ENCODE measurements at places on chromosomes 11 and 22.

DNA sequence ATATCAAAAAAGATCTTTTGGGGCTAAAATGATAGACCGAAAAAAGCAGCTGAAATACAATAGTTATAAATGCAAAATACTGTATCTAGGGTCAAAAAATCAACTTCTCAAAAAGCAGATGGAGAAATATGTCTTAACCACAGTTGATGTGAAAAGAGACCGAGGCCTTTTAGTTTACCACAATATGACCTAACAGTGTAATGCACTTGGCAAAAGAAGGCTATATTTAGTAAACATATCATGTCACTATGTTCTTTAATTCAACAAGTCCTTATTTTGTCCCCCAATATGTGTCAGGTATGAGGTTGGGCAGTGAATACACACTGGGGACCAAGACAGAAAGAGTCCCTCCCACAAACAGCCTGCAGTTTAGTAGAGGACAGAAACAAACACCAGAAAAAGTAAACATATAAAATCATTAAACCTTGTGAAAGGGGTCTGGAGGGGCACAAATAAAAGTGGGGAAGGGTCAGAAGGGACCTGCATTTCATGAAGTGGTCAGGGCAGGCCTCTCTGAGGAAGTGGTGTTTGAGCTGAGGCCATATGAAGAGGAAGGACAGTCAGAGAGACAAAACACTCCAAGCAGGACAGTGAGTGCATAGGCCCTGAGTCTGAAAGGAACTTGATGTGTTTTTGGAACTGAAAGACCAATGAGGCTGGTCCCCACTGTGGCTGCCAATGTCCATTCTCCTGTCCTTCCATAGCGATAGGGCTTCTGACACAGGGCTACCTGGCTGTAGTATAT lies 53.4 kb downstream of the LIF start:
- no peak for DNase-seq

DNA sequence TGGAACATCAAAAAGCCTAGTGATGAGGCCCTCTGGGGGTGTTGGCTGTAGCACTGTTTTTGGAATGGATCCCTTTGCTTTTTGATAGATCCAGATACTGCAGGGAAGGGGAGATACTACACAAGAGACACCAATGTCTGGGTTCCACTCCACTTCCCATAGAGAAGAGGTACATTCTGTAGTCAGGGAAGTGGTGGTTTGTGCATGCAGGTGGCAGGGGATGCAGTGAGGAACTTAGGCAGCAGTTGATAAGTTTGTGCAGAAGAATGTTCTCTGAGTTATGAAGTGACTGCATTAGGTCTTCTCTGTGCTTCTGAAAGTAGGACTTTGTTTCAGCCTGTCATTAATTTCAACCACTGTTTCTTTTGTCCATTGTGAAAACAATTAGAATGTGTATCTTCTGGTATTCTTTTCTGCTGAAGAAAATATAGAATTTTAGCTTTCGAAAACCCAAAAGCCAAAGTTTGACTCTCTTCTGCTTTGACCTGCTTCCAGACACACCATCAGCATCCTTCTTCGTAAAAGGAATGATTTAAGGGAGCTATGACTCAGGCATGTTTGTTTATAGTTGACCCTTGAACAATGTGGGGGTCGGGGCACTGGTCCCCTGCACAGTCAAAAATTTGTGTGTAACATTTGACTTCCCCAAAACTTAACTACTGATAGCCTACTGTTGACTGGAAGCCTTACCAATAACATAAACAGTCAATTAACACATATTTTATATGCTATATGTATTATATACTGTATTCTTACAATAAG lies 25.6 kb downstream of the PANX1 start:
- DNase-seq = no peak

GRCh38 chr11:105548359-105548758 lies 61.5 kb upstream of the GRIA4 start:
- DNase-seq = no peak

GRCh38 chr11:63405114-63405513 lies 35.5 kb downstream of the SLC22A9 start:
- DNase-seq = no peak

GRCh38 chr11:110505528-110506284 lies 76.0 kb downstream of the FDX1 start:
- DNase-seq = no peak

- no peak for DNase-seq
Observed at GRCh38 chr11:58739725-58740430, 8.1 kb upstream of the GLYAT start.

DNA sequence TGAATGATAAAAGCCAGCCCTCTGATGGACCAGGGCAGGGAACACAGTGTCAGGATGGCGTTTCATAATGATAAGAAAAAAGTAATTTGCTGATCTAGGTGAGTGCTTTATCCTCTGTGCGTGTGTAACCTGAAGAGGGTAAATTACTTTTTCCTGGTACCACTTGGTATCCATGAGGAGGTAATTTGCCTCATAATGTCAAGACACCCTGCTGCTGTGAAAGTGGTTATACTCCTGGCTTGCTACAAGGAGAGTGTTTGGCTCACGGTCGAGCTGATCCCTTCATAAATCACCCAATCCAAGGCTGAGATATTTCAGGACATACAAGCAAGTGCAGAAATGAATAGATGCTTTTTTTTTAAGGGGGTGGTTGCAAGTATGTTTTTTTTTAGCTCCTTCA lies 207.2 kb upstream of the PGR start:
- DNase-seq = no peak

DNA sequence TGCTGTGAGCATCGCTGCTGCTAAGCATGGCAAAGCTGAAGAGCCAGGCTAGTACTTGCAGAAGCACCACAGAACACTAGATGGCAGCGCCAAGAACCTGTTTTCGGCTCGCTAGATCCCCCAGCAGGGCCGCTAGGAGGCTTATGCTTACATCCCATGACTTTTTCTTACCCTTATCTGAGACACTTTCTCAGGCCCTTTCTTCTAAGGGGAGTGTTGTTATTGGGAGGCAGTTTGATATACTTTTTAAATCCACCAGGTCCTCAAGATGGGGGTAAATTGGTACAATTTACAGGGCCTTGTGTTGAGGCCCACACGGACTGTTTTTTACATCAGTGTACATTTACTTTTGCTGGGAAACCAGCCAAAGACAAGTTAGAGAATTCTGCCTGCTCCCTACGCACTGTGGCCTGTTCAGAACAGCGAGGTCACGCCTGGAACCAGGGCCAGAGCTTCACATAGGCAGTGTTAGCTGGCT lies 4.0 kb downstream of the TRIM6 start:
- peak; percentile 86 for DNase-seq

DNA sequence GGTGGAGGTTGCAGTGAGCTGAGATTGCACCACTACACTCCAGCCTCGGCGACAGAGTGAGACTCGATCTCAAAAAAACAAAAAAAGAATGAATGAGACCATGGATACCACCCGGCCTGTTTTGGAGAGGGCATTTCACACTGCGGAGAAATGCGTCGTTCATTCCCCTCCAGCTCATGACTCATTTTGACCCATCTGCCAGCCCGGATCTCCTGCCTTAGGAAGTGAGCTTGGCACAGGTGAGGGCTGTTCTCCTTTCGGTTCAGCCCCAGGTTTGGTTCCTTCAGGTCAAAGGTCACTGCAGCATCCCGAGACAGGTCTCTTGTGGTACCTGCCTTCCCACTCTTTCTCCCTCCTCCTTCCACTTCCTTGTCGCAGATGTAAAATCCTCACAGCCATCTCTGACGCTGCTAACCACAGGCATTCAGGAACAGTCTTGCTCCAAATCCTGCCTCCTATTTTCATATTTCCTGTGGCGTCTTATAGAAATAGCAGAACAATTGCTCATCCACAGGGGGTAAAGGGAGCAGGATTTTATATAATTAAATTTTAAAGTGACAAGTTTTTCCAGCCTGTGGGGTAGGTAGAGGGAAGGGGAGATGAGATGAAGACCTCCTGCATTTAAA lies 517.9 kb downstream of the NTM start:
- DNase-seq = no peak

DNA sequence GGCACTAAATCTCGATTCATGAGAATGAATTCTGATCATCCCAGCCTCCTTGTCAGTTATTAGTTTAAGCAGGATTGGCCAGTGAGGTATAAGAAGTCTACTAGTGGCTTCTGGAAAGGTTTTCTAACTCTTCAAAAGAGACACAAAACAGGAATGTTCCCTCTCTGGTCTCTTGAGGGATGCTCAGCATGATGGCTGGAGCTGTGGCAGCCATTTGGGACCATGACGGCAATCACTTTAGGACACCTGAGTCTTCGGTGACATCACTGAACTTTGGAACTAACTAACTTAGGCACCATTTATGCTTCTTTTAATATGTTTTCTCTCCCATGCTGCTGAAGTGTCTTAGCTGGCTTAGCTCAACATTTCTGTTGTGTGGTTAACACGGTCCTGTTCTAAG lies 20.2 kb upstream of the CRY2 start:
- DNase-seq = no peak

DNA sequence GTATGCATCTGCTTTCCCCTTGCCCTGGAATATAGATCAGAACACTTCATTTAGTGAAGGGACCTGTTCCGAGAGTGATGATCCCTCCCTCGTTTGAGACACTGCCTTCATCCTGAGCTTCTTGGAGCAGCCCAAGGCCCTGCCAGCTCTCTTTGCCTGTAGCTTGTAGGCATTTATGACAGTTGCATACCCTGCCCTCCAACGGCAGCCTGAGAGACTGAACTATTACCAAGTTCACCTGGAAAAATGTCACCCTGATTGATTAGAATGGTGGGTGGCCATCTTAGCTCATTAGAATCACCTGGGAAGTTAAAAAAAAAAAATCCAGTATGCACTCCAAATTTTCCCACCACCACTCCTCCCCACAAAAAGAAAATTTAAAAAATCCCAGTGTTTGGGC lies 1.5 kb downstream of the MICAL3 start:
- DNase-seq = no peak

DNA sequence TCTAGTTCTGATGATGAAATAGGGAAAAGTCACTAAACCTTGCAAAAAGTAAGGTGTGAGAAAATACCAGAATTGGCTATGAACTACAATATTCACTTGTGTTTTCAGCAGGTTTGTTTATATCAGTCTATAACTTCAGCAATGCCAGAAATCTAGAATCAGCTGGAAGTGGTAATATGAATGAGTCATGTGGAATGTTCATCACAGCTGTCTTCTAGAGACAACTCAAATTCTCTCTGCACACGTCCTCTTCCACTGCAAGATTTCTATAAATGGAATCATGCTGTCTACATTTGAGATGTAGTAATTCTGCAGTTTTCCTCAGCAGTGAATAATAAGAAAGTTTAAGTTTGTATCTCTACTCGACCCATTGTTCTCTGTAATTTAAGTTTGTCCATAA lies 89.9 kb downstream of the OR4A15 start:
- DNase-seq = no peak

- peak; percentile 84 for DNase-seq
Observed at GRCh38 chr11:117230286-117230961, 1.4 kb downstream of the PCSK7 start.

DNA sequence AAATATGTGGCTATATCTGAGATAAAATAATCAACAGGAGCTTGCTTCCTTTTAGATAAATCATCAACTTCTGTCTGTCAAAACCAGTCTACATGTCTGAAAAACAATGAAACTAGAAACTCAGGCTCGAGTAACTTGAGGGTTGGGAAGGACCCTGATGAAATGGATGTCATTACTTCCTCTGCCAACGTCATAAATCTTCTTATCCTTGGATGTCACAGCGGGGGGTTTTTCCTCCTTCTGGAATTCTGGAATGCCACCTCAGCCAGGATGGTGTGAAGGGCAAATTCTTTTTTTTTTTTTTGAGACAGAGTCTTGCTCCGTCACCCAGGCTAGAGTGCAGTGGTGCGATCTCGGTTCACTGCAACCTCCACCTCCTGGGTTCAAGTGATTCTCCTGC lies 13.4 kb downstream of the LGR4 start:
- no peak for DNase-seq

DNA sequence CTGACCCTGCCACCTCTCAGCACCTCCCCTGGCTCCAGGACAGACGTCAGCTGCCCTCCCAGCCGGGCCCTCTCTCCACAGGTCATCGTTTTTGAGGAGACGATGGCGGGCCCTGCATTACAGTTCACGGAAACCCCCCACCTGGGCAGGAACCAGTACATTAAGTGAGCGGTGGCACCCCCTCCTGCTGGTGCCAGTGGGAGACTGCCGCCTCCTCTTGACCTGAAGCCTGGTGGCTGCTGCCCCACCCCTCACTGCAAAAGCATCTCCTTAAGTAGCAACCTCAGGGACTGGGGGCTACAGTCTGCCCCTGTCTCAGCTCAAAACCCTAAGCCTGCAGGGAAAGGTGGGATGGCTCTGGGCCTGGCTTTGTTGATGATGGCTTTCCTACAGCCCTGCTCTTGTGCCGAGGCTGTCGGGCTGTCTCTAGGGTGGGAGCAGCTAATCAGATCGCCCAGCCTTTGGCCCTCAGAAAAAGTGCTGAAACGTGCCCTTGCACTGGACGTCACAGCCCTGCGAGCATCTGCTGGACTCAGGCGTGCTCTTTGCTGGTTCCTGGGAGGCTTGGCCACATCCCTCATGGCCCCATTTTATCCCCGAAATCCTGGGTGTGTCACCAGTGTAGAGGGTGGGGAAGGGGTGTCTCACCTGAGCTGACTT lies 37.0 kb downstream of the B3GAT1 start:
- DNase-seq = no peak

GRCh38 chr11:45332276-45332934 lies 46.3 kb upstream of the SYT13 start:
- DNase-seq = peak; percentile 74

- no peak for DNase-seq
Observed at GRCh38 chr22:42717197-42717928, 3.3 kb downstream of the A4GALT start.

GRCh38 chr11:130477586-130478203 lies 29.2 kb downstream of the ADAMTS15 start:
- no peak for DNase-seq

DNA sequence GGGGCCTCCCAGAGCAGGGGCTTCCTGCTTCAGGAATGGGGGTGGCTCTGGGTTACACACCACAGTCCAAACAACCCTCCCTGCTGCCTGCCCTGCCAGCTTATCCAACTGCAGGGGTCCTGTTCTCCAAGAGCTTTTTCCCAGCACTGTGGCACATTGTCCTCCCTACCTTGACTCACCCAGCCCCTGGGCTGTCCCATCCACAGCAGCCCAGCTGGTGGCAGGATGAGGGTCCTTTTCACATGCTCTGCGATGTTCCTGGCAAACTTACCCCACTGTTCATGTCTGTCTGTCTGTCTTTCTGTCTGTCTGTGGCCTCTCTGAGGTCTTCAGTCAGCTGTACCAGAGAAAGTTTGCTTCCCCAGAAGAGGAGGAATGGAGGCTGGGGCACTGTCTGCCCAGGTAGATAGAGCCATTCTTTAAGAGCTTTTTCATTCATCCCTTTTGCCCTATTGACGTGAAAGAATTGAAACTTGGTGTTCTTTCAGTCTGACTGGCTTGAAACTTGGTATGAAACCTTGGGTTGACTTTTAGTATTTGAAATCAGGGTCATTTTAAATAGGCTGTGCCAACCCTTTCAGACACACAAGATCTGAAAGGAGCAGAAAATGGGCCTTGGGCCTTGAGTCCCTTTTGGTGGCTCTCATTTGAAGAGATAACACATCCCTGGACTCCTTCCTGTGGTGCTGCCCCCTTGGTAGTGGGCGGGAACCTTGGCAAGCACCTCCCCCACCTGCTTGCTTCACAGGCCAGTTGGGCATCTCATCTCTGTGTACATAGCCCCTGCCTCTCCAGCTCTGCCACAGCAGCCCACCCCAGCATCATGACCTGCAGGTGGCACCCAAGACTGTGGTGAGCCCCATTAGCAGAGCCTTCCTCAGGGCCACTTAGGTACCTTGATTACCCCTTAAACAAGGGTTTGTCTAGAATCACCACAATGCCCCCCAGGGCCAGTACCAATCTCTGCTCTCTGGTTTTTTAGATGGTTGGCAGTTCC lies 74.6 kb upstream of the SUSD2 start:
- peak; percentile 73 for DNase-seq
